ENCODE measurements at places on chromosomes 4 and X. TPM values are rescaled to one million over a fixed set of nuclear protein-coding genes. Genes with fewer than 3 reads are reported as not detected.

ASB5 gene
- total RNA-seq, result not detected

MAGEA1 gene
- not detected for total RNA-seq

MGARP gene
- total RNA-seq, result 0.85 TPM

COL25A1 gene
- total RNA-seq, result not detected

TKTL1 gene
- not detected for total RNA-seq

NAP1L5 gene
- 2.4 TPM for total RNA-seq

SMARCA1 gene
- 49.6 TPM for total RNA-seq

NPY2R gene
- total RNA-seq, result 0.08 TPM
